ENCODE measurements at places on chromosomes 16 and 17.

DNA sequence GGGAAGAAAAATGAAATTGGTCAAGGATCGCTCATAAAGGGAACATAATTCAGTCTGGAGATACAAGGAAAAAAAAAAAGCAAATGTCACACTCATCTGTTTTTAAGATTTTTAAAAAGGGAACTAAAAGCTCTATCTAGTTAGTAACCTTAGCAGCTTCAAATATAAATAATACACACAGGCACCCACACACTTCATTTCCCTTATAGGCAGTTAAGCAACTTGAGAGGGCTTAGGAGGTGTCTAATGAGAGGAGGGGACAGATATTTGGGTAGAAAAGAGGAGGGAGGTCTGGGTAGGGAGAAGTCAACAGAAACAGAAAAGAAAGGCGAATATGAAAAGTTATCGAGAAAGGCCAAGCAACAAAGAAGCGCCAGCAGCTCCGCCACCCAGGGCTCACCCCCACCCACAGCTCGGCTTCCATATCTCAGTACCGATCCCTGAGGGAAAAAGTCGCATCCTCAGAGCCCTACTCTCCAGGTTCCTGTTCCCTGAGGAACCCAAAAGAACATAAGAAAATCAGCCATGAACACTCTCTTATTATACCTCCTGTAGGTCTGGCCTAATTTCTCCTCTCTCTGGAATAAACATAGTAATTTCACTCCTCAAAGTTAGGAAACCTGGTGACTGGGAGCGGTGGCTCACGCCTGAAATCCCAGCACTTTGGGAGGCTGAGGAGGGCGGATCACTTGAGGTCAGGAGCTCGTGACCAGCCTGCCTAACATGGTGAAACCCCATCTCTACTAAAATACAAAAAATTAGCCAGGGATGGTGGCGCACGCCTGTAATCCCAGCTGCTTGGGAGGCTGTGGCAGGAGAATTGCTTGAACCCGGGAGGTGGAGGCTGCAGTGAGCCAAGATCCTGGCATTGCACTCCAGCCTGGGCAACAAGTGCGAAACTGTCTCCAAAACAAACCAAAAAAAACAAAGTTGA lies 69.6 kb upstream of the RCVRN start:
- no peak for DNase-seq

DNA sequence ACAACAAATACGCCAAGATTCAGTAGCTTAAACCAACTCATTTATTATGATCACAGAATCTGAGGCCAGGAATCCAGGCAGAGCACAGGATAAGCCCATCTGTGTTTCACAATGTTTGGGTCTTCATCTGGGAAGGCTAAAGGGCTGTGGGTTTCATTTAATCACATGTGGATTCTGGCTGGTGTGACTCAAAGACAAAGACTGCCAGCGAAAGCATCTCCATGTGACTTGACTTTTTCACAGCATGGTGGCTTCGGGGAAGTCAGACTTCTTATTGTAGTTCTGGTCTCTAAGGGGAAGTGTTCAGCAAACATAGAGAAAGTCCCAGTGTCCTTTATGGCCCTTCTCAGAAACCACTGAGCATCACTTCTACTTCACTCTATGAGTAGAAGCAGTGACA lies 1014.4 kb upstream of the GOT2 start:
- no peak for DNase-seq

GRCh38 chr16:52265446-52265861 lies 281.5 kb downstream of the TOX3 start:
- no peak for DNase-seq

DNA sequence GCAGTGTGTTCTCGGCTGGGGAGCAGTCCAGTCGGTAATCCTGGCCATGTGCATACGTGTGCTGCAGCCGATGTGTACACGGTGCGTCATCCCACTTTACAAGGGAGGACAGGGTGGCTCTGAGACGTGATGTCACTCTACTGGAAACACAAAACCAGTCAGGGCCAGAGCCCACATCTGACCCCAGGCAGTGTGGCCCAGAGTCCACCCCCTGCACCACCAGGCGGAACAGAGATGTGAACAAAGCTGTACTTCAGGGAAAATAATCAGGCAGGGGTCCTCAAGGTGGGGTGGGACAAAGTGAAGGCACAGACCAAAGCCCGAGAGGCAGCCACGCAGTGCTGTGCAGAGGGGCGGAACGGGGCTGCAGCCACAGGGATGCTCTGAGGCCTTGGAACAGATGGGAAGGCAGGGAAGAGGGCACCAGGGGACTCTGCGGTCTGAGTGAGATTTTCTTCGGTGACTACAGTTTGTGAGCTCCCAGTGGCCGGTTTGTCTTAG lies 181.5 kb downstream of the ZNF423 start:
- DNase-seq = no peak

GRCh38 chr16:47634727-47635126 lies 173.6 kb downstream of the PHKB start:
- DNase-seq = no peak

GRCh38 chr17:28324267-28324745 lies 5.3 kb downstream of the TMEM97 start:
- DNase-seq = no peak

DNA sequence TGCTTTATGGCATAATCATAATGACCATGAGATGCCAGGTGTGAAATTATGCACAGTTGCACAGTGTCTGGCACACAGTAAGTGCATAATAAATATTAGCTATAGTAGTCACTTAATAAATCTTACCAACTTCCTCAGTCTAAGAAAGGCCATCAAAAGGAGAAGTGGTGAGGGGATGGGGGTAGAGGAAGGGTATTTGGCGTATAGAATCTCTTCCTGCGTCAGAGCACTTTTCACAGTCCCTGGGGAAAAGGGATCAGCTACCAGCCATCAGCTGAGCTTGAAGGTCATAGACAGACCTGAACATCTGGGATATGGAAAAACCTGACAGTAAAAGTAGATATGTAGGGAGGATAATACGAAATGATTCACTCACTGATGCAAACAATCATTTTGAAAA lies 5.8 kb downstream of the CRHR1 start:
- no peak for DNase-seq

DNA sequence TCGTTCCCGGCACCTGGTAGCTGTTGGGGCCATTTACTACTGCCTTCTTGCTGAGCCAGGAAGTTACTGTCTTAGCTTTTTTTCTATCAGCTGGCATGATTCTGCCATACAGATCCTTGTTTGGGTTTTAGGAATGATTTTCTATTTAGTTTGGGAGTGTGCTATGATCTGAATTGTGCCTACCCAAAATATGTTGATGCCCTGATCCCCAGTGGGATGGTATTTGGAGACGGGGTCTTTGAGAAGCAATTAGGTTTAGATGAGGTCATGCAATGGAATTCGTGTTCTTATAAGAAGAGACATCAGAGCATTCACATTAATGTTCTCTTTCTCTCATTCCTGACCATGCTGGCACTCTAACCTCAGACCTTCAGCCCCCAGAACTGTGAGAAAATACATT lies 59.4 kb upstream of the HS3ST2 start:
- DNase-seq = no peak

- no peak for DNase-seq
Measured at GRCh38 chr16:15682105-15682570, 32.1 kb downstream of the NDE1 start.

- no peak for DNase-seq
Measured at GRCh38 chr16:20899071-20899470, 1.1 kb downstream of the DCUN1D3 start.
